ENCODE measurements at places on chromosomes 1 and 21. TPM values are rescaled to one million over a fixed set of nuclear protein-coding genes. Genes with fewer than 3 reads are reported as not detected.

- H3K36me3 ChIP-seq: no peaks in the 10 kb centered on the region
- H3K4me3 ChIP-seq: no peak overlapping the region
- no peaks in the 10 kb centered on the region for H3K27me3 ChIP-seq
- peak overlapping the region; percentile 37 for H3K27ac ChIP-seq
- peak; percentile 58 for DNase-seq
These were observed 23.5 kb downstream of the F11R start for GRCh38 chr1:160997323-160998038.

DNA sequence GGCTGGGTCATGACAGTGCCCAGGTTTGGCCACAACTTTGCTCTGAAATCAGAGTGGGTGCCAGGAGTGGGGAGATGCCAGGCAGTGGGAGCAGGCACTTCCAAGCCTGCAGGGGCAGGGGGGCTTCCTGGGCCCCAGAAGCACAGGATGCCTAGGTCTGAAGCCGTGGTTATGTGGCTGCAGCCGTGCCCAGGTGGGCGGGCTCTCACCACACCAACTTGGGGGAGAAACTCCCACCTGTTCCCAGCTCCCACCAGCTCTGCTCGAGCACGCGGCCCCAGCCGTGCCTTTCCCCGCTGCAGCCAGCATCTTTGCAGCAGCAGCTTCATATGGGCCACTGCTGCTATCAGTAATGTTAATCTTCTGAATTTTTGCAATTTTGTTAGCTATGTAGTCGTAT lies 331.4 kb downstream of the USP25 start:
- no peak overlapping the region for H3K4me3 ChIP-seq
- no peaks in the 10 kb centered on the region for H3K36me3 ChIP-seq
- no peak for DNase-seq
- no peak overlapping the region for H3K27ac ChIP-seq
- no peaks in the 10 kb centered on the region for H3K4me1 ChIP-seq
- no peaks in the 10 kb centered on the region for H3K27me3 ChIP-seq

DNA sequence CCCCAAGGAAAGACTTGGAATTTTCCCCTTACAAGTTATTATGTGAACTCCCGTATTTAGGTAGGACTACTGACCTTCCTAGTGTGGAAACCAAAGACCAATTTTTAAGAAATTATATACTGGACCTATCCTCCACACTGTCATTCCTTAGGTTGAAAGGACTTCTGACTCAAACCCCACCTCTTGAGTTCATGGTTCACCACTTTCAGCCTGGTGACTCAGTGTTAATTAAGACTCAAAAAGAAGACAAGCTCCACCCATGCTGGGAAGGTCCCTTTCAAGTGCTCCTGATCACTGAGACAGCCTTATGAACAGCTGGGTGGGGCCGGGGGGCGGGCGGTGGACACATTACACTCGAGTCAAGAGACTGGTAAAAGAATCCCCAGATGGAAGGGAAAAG lies 113.2 kb downstream of the LRRC53 start:
- H3K4me3 ChIP-seq: no peak overlapping the region
- H3K27me3 ChIP-seq: no peaks in the 10 kb centered on the region
- H3K27ac ChIP-seq: no peak overlapping the region
- H3K36me3 ChIP-seq: no peaks in the 10 kb centered on the region
- no peak for DNase-seq

- H3K4me3 ChIP-seq: no peak overlapping the region
- no peak for DNase-seq
- H3K27ac ChIP-seq: no peak overlapping the region
- no peaks in the 10 kb centered on the region for H3K4me1 ChIP-seq
- no peaks in the 10 kb centered on the region for H3K27me3 ChIP-seq
These were observed 134.1 kb downstream of the PIGK start for GRCh38 chr1:77085109-77085508.

DNA sequence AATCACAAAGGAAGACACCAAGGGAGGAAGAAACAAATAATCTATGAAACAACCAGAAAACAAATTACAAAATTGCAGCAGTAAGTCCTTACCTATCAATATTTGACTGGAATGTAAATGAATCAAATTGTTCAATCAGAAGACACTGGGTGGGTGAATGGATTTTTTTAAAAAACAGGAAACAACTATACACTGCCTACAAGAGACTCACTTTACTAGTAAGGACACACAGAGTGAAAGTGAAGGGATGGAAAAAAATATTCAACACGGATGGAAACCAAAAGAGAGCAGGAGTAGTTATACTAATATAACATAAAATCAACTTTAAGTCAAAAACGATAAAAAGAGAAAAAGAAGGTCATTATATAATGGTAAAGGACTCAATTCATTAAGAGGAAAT lies 6.4 kb upstream of the PRSS38 start:
- H3K4me3 ChIP-seq: no peak overlapping the region
- no peaks in the 10 kb centered on the region for H3K4me1 ChIP-seq
- H3K27ac ChIP-seq: no peak overlapping the region

GRCh38 chr1:71861022-71861421 lies 421.3 kb downstream of the NEGR1 start:
- H3K27ac ChIP-seq: no peak overlapping the region
- H3K27me3 ChIP-seq: no peaks in the 10 kb centered on the region
- no peak for DNase-seq
- no peaks in the 10 kb centered on the region for H3K36me3 ChIP-seq
- H3K4me3 ChIP-seq: no peak overlapping the region

DNA sequence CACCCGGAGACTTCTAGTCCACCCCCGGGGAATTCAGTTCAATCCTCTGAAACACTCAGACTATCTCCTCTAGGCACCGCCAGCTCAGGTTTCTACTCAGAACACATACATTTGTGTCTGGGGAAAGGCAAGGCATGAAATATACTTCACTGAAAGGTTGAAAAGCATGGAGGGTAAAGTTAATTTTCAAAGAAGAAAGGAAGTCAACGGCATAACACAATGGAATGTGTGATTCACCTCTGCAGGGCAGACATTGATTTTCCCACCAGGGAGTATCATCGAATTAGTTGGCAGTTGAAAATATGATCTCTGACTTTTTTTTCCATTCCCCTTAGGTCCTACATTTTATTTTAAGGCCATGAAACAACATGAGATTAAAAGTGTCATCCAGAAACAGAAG lies 669.4 kb downstream of the SMYD3 start:
- H3K4me3 ChIP-seq: no peak overlapping the region
- H3K4me1 ChIP-seq: no peaks in the 10 kb centered on the region

GRCh38 chr1:8274352-8274751 lies 43.6 kb upstream of the SLC45A1 start:
- H3K4me1 ChIP-seq: no peaks in the 10 kb centered on the region
- no peak overlapping the region for H3K4me3 ChIP-seq
- H3K27me3 ChIP-seq: no peaks in the 10 kb centered on the region
- no peak for DNase-seq

GRCh38 chr1:20216574-20216973 lies 30.3 kb upstream of the PLA2G2C start:
- no peaks in the 10 kb centered on the region for H3K27me3 ChIP-seq
- no peaks in the 10 kb centered on the region for H3K4me1 ChIP-seq
- DNase-seq: no peak
- H3K4me3 ChIP-seq: no peak overlapping the region
- H3K27ac ChIP-seq: no peak overlapping the region

GRCh38 chr1:184417916-184418315 lies 31.1 kb downstream of the C1orf21 start:
- no peaks in the 10 kb centered on the region for H3K36me3 ChIP-seq
- DNase-seq: no peak
- no peak overlapping the region for H3K27ac ChIP-seq
- H3K4me1 ChIP-seq: peaks cover 8% of the 10 kb centered on the region
- H3K27me3 ChIP-seq: no peaks in the 10 kb centered on the region

- no peaks in the 10 kb centered on the region for H3K4me1 ChIP-seq
- H3K27ac ChIP-seq: no peak overlapping the region
- DNase-seq: no peak
- no peaks in the 10 kb centered on the region for H3K27me3 ChIP-seq
- H3K36me3 ChIP-seq: no peaks in the 10 kb centered on the region
These were observed 26.8 kb downstream of the PPP2R5A start for GRCh38 chr1:212311836-212312497.

- no peak overlapping the region for H3K4me3 ChIP-seq
- DNase-seq: no peak
- H3K36me3 ChIP-seq: no peaks in the 10 kb centered on the region
- H3K4me1 ChIP-seq: no peaks in the 10 kb centered on the region
These were observed 159.4 kb downstream of the PLXNA2 start for GRCh38 chr1:208084764-208085163.

Gene HFM1
- 10.6 TPM for total RNA-seq

Gene PBX1
- 248 TPM for total RNA-seq

Gene ACTN2
- 28.9 TPM for total RNA-seq

Gene NLRP3
- 0.26 TPM for total RNA-seq

Gene EFNA4
- not detected for total RNA-seq

Gene MIS18A
- 17.4 TPM for total RNA-seq

Gene CRYAA
- not detected for total RNA-seq
